ENCODE measurements at places on chromosomes 11 and 22.

DNA sequence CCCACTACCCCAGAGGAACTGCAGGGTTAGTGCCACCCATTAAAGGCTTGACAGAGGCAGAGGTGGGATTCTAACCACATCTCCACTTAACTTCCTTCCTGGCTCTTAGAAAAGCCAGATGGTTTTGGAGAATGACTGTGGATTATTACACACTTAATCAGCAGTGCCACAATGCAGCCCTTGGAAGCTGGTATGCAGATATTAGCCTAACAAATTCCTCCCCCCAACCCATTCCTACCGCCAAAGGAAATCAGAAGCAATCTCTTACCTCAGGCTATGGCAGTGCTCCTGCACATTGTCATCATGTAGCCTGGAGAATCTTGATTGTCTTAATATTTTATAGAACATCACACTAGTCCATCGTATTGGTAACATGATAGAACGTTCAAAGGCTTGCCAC is 23.2 kb upstream of the NRGN start:
- DNase-seq: no peak

- no peak for DNase-seq
These were observed 62.8 kb downstream of the AAMDC start for GRCh38 chr11:77883775-77884174.

DNA sequence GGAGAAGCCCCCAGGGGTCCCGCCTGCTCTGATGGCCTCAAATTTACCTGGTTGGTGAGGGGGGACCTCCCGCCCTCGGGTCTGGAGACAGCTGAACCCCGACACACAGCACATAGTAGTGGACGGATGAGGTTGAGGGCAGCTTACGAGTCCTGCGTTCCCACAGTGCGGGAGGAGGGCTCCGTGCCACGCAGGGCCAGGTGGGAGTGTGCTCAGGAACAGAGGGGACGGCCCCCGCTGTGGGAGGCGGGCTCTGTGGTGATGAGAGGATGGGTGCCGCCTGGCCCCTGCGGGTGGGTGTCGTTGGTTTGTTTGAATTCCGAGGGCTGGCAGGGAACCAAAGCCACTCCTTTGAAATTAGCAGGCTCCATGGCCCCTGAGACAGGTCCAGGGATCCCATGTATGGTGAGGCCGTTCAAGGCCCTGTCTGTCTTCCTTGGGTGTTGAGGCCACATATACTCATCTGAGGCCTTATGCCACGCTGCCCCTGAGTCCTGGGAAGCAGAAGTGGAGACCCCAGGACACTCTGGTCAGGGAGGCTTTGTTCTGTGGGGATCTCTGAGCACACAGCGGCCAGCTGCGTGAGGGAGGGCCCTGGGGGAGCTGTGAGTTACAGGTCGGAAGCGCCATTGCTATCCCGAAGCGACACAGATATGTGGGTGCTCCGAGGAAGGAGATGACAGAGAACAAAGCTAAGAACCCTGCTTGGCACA is 21.9 kb downstream of the NADSYN1 start:
- DNase-seq: no peak

GRCh38 chr11:78000193-78000592 is 5.7 kb upstream of the INTS4 start:
- peak; percentile 26 for DNase-seq

- DNase-seq: no peak
These were observed 3.1 kb downstream of the HTR3B start for GRCh38 chr11:113907681-113908080.

Measured in activated naive CD4-positive, alpha-beta T cell treated with anti-CD3 and anti-CD28 coated beads, Interleukin-2, amount 50 U/mL, for 16 hours (primary cell).